Fibroblast of mammary gland (primary cell): ENCODE measurements at places on chromosomes 4 and X.
A peak's percentile ranks its signal among the peaks of the same experiment; 100 is the strongest.

- no peak for DNase-seq
Measured at GRCh38 chrX:133911825-133912495, 73.4 kb downstream of the GPC3 start.

- no peak for DNase-seq
Measured at GRCh38 chr4:126191536-126191935, 876.8 kb downstream of the FAT4 start.

- DNase-seq = no peak
Measured at GRCh38 chrX:122584981-122585380, 599.1 kb upstream of the GRIA3 start.

- no peak for DNase-seq
Measured at GRCh38 chr4:177100307-177100706, 209.4 kb upstream of the NEIL3 start.

DNA sequence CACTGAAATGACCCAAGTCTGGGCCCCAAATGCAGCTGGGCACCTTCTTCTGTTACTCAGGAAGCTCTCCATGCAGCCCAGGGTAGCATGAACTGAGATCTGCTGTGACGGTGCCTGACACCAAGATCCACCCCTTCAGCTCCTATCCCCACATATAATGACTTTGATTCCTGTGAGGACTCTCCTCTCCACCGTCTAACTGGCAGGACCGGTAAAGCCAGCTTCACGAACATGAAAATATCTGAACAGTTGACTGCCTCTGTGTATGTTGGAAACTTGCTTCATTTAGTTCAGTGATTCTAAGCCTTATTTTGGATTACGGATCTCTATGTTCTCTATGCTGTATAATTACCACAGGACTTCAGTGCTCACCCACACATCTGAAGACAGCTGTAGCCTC lies 115.5 kb upstream of the TMEM150C start:
- no peak for DNase-seq

DNA sequence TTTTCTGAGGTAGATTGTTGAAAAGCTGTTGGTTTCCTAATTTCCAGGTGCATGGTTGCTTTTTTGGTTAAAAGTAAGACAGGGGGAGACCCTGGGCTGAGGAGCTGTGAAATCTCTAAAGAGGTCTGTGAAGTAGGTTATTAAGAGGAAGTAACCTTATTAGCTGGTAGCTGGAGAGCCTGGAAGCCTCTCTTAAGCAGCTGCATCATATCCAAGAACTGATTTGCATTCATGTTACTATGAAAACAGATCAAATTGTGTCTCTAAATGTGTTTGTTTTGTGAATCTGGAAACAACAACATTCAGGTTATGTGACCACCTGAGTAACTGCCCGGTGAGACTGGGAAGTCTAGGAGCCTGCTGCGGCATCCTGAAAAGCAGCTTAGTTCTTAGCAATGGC lies 54.1 kb downstream of the ARHGAP10 start:
- no peak for DNase-seq

GRCh38 chr4:65671372-65671771 lies 1.1 kb upstream of the EPHA5 start:
- no peak for DNase-seq

- DNase-seq = no peak
Measured at GRCh38 chrX:39399387-39399786, 598.1 kb downstream of the MID1IP1 start.

GRCh38 chrX:52990848-52991247 lies 32.5 kb upstream of the FAM156A start:
- DNase-seq = peak; percentile 10

GRCh38 chrX:22087011-22087557 lies 55.0 kb downstream of the PHEX start:
- no peak for DNase-seq

GRCh38 chrX:153909980-153910360 lies 5.5 kb downstream of the AVPR2 start:
- DNase-seq = no peak

GRCh38 chr4:120873554-120873953 lies 49.0 kb downstream of the PRDM5 start:
- DNase-seq = no peak

DNA sequence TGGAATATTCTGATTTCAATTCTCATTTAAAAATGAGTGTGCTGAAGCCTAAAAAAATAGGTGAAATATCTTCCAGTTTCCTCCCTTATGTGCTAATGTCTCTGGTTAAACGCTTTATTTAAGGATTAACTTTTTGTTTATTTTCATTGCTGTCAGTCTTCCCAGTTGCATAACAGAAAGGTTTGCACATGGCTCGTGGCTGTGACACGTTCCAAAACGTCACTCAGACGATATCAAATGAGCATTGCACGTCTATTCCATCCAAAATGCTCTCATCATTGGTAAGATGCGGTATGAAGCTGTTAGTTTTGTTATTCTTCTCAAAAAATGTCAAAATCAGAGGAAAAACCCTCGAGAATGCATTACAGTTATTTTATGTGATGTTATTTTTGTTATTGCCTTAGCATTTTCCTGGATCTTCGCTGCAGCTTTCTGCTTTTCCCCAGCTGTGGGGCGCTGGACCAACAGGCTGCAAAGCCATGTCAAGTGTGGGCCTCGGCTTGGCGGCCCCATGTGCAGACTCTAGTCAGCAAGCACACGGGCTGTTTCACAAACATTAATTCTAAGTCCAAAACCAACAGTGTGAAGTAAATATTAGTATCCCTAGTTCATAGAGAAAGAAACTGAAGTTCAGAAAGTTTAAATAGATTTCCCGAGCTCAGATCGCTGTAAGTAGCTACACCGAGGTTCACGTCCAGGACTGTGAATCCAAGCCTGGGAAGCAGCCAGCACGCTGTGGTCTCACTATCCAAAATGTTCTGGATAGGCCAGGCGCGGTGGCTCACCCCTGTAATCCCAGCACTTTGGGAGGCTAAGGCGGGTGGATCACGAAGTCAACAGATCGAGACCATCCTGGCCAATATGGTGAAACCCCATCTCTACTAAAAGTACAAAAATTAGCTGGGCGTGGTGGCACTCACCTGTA lies 793.4 kb upstream of the FRG1 start:
- DNase-seq = no peak

- peak; percentile 64 for DNase-seq
Measured at GRCh38 chrX:40104630-40104984, 6.8 kb upstream of the BCOR start.

DNA sequence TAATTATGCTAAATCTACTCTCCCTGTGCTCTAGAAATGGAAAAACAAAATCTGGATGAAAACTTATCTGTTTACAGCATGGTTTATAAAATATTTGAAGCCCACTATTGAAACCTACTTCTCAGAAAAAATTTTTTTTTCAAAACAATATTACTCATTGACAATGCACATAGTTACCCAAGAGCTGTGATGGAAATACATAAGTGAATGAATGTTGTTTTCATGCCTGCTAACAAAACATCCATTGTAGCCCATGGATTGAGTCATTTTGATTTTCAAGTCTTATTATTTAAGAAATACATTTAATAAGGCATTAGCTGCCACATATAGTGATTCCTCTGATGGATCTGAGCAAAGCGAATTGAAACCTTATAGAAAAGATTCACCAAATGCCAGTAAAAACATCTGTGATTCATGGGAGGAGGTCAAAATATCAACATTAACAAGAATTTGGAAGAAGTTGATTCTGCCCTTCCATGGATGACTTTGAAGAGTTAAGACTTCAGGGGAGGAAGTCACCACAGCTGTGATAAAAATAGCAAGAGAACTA lies 144.7 kb upstream of the HHIP start:
- no peak for DNase-seq

DNA sequence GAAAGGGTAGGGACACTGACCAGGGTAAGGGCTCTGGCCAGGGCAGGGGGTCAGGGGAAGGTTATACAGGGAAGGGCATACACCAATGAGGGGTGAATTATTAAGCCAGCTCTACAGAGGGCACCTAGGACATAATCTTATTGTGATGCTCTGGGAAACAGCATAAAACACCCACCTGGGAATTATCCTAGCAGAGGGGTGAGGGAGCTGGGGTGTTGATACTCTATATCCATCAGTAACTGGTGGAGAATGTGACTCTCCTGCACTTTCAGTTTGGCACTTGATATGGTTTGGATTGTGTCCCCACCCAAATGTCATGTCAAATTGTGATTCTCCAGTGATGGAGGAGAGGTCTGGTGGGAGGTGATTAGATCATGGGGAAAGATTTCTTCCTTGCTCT lies 291.2 kb downstream of the ASMT start:
- no peak for DNase-seq

- peak; percentile 59 for DNase-seq
Measured at GRCh38 chr4:5365071-5366008, 314.1 kb downstream of the STK32B start.

DNA sequence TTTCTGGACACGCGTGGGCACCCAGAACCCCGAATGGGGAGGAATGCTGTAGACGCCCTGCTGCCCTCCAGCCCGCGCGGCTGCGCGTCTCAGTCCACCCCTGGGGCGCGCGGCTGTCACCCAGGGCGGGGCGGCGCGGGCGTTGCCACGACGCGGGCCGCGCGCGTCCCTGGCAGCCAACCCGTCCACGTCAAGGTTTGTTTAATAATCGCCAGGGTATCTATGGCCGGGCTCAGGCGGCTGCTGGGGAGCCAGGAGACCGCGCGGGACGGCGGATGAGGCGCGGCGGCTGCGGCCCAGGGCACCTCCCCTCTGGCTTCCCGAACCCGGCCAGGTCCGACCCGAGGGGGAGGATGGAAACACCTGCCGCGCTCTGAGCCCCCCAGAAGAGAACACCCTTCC lies at the start of gene SPATA18:
SPATA18 (plus strand) TSS at position 92 of the 402 bp plus-strand sequence. CDS start 401 bp downstream, outside the sequence.
- DNase-seq = peak; percentile 10

DNA sequence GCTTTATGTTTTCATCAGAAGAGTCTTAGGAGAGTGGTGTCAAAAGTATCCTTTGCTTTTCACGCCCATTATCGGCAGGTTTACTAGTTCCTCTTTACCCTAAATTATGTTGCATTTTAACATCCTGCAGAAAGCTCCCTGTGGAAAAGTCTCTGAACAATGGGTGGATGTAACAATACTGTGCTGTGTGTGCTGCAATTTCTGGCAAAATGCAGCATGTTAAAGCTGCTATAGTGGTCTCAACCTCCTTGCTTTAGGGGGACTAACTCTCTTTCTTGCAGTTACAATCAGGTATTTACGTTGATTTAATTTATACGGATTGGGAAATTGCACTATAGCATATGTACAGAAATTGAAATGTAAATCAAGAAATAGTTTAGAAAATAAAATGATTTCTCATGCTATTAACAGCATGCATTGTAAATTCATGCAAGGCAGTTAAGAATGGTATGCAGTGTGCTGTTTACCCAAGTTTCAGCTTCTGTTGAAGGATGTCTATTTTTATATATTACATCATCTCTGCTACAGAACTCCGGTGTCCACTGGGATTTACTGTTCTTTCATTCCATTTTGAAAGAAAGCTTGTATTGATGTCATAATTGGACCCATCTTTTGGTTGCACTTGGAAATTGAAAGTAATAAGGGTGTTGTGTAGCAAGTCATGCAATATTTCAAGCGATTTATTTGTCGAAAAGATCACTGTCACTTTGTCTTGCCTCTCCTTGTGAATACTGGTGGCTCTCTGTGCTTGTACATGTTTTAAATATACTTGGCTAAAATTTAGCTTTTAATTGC lies 145.7 kb downstream of the RAPGEF2 start:
- DNase-seq = peak; percentile 92

- peak; percentile 94 for DNase-seq
Measured at GRCh38 chrX:49039598-49040375, 3.4 kb downstream of the TFE3 start.

DNA sequence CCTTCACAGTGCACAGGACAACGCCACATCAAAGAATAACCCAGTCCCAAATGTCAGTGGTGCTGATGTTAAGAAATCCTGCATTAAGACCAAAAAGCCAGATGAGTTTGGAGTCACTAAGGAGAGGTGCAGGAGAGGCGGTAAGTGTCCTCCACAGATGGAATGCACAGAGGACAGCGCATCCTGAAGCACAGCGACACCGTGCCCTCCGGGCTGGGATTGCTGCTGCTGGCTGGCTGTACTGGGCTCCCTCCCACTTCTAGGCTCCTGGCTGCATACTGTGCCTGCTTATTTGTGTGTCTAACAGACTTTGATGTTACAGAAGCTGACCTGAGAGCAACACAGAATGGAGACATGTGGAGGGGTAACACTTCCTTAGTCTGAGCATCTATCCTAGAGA lies 325.6 kb upstream of the BOD1L1 start:
- DNase-seq = no peak

- no peak for DNase-seq
Measured at GRCh38 chrX:139063364-139063763, 351.8 kb upstream of the FGF13 start.

GRCh38 chrX:30241724-30242415 lies at the start of gene MAGEB4:
TSS of gene MAGEB4 (plus strand) at chrX:30242000. CDS start at chrX:30242136, 136 bp downstream.
- no peak for DNase-seq

DNA sequence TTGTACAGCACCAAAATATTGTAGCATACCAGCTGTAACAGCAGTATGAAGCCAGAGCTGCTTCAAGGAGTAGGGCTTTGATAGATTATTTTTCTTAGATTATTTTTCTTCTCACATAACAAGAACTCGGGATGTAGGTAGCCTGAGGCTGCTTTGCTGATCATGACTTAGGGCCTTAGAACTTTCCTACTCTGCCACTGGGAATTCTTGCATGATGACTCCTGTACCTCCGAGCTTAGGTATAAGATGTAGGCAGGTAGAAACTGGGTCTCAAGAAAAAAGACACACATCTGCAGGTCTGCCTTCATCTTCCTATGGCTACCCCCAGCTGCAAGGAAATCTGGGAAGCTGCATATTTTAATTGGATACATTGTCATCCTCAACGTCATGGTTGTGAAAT lies 115.9 kb upstream of the PNPLA4 start:
- DNase-seq = no peak

DNA sequence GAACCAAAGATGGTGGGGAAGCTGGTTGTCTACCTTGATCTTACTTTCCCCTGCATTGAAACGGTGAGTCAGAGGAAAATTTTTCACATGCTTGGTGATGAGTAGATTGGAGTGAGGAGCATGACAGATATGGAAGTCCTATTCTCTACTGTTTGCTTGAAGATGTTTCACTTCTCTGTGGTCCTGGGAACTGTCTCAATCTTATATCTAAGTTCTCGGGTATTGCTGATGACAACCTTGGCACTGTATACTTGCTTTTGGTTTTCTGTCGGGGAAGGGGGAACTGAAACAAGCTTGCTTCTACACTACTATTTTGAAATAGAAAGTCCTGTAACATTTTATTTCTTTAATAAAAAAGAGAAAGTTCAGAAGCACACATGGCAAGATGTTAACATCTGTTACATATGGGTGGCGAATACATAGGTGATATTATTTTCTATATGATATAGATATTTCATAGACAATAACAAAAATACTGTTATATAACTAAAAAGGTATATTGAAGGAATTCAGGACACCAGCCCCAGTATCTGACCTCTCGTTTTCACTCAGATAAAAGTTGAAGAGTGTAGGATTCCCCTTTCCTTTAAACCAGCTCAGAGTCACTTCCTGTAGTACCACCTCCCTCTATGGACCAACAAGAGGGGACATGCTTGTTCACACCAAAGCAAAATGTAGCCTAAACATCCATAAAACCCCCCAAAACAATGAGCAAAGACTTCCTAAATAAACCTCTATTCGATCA lies 88.8 kb downstream of the FMR1NB start:
- DNase-seq = no peak

- DNase-seq = no peak
Measured at GRCh38 chrX:134172588-134173259, 64.3 kb upstream of the CCDC160 start.

GRCh38 chrX:112868586-112868985 lies 28.0 kb upstream of the AMOT start:
- peak; percentile 7 for DNase-seq

GRCh38 chr4:139919521-139919920 lies 234.5 kb downstream of the MAML3 start:
- DNase-seq = peak; percentile 49
